Bronchial smooth muscle cell (primary cell): ENCODE measurements at places on chromosomes 2 and 18. TPM values are rescaled to one million over a fixed set of nuclear protein-coding genes. Genes with fewer than 3 reads are reported as not detected.

NAT8 gene
- not detected in 2 replicates for total RNA-seq

NEU2 gene
- total RNA-seq, result not detected in 2 replicates

LOXHD1 gene
- total RNA-seq, result not detected in 2 replicates

SERPINB4 gene
- not detected in 2 replicates for total RNA-seq

CYRIA gene
- total RNA-seq, result 1.7 and 3.3 TPM in 2 replicates

MORN2 gene
- total RNA-seq, result 22.2 and 22.4 TPM in 2 replicates

DHRS9 gene
- total RNA-seq, result 1.3 TPM in 1 of 2 replicates, not detected in the other

CDK5R2 gene
- total RNA-seq, result not detected in 2 replicates

PEX13 gene
- total RNA-seq, result 13.9 and 20.2 TPM in 2 replicates

RAB6C gene
- total RNA-seq, result not detected in 2 replicates

VRK2 gene
- total RNA-seq, result 9.6 and 20.8 TPM in 2 replicates

SLC35G4 gene
- not detected in 2 replicates for total RNA-seq

SP140 gene
- total RNA-seq, result 0.32 and 0.34 TPM in 2 replicates

SLC5A7 gene
- total RNA-seq, result not detected in 2 replicates

ANO7 gene
- 0.09 and 0.63 TPM in 2 replicates for total RNA-seq

CPSF3 gene
- total RNA-seq, result 41.3 and 43.8 TPM in 2 replicates

UNC80 gene
- not detected in 2 replicates for total RNA-seq
